ENCODE measurements at places on chromosomes 5 and 9.

DNA sequence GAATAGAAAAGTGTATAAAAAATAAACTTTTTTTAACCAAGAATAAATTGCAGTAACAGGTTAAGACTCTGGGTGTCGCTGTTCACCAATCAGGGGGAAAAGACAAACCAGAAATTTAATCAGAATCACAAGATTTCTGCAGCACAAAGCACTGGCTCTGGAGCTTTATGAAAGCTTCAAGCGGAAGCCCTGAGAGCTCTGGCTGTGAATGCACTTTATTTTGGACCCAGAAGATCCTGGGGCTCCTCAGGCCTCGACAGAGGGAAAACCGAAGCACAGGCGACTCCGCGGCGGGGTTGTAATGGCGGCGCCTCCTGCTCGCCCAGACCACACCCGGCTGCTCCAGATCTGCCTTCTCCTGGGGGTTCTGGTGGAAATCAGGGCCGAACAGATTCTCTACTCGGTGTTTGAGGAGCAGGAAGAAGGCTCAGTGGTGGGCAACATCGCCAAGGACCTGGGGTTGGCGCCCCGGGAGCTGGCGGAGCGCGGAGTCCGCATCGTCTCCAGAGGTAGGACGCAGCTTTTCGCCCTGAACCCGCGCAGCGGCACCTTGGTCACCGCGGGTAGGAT lies at the start of gene PCDHGA4:
Gene PCDHGA4 (plus strand): TSS at position 122 of the 570 bp plus-strand sequence. CDS start 87 bp downstream, at position 209.
- no peak for DNase-seq

GRCh38 chr5:931570-932145 lies 39.0 kb downstream of the TRIP13 start:
- no peak for DNase-seq

DNA sequence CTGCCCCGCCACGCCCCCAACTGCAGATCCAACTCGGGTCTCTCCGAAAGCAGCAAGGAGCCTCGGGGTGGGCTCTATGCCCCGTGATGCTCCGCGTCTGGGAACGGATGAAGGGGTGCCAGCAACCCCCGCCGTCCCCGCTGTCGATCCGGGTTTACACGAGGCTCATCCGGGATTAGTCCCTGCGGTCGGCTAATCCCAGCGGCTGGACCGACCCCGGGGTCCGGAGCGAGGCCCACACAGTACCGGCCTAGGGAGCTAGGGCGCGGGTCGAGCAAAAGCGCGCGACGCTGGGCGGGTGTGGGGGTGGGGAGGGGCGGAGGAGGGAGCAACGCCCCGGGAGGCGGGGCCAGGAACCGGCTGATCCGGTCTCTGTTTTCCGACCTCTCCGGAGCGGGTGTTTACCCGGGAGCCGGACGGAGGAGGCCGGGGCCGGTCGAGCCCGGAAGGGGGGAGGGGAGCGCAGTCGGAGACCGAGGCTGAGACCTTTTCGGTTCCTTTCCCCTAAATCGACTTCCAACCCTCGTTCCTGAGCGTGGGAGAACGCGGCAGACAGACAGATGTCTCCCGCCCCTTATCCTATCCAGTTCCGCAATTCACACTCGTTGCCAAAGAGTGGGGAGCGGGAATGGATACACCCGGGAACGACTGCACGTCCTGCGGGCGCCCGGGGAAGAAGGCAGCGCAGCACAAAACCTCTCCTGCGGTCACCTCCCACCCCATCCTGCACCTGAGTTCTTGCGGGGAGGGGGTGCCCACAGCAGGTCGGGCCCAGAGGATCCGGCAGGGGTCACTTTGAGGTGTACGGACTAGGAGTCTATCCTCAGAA lies 28.6 kb downstream of the PCDH1 start:
- DNase-seq = peak; percentile 47

GRCh38 chr9:4547016-4547415 lies 56.7 kb downstream of the SLC1A1 start:
- no peak for DNase-seq

- DNase-seq = no peak
These were observed 17.9 kb downstream of the PDZD2 start for GRCh38 chr5:31656806-31657205.

Measured in stimulated activated CD8-positive, alpha-beta memory T cell treated with anti-CD3 and anti-CD28 coated beads, Interleukin-7, amount 100 ng/mL, for 24 hours (primary cell).